ENCODE measurements at places on chromosomes 13 and 19.

GRCh38 chr19:1512671-1513498, at the start of gene ADAMTSL5:
Gene ADAMTSL5 (minus strand): TSS chr19:1513019. CDS start chr19:1510943, 2,076 bp downstream.
- DNase-seq, result peak; percentile 73

GRCh38 chr19:42255766-42256745, 1.1 kb upstream of the ERF start:
- DNase-seq, result no peak

DNA sequence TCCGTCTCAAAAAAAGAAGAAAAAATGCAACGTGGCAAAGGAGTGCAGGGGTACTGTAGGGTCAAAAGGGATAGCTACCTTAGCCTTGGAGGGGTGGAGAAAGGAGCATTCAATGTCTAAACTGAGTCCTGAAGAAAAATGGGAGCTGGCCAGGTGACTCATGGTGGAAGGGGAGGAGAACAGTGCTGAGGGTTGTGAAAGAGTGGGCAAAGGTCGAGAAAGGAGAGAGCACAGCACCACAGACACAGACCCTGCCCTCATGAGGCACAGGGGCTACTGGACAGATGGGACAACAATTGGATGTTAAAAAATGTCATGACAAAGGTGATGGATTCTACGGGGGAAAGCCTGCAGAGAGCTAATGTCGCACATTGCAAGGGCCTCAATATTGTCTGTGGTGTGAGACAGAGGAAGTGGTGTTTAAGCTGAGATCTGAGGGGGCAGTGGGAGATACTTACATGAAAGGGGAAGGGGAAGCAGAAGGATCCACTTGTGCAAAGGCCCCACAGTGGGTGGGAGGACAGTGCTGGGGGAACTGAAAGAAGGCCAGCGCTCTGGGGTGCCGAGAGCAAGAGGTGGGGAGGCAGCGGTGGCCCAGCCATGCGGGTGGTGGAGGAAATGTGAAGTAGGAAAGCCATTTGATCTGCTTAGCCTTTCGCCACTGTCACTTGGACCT, 42.9 kb upstream of the URAD start:
- DNase-seq, result no peak

- DNase-seq, result no peak
Measured at GRCh38 chr13:95880331-95880730, 172.9 kb downstream of the UGGT2 start.

DNA sequence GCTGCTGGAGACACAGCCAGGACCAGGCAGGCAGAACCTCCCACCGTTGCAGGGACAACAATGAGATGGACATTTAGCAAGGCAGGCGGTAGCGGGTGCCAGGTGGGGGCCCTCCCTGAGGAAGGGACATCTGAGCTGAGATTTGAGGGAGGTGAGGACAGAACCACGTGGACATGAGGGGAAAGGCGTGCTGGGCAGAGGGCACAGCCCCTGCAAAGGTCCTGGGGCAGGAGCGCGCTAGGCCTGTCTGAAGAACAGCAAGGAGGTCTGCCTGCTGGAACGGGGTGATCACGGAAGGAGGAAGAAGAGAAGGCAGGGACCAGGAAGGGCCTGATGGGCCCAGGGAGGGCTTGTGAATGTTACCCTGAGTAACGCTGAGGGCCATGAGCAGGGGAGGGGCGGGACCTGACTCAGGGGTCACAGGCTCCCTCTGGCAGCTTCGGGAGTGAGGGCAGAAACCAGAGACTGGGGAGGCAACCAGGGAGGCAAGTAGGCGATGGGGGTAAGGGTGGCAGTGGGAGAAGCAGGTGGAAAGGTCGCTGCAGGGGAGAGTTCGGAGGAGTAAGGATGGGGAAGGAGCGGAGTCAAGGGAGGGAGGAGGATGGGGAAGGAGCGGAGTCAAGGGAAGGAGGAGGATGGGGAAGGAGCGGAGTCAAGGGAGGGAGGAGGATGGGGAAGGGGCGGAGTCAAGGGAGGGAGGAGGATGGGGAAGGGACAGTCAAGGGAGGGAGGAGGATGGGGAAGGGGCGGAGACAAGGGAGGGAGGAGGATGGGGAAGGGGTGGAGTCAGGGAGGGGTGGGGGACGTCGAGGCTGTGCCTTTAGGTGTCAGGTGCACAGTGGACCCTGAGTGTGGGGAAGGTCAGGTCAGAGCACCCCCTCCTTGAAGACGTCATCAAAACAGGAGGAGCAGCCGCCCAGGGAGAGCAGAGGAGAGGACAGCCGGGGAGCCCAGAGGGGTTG, 15.7 kb upstream of the B3GNT3 start:
- no peak for DNase-seq

DNA sequence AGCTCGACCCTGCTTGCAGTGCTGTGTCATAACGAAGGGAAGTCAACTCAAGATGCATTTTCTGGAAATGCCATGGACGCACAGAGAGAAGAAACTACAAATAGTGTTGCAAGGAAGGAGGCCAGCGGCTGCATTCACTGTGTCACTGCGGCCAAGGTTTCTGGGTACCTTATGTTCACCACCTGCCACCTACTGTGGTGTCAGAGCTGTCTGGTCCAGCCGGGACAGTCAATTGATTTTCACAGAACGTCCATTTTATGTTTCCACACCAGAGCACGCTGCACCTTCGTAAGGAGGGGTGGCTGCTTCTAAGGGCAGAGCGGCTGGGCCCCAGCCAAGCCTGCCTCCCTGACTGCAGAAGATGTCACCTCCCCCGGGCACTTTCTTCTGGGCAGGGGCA, 17.7 kb downstream of the TSHZ3 start:
- DNase-seq, result no peak

GRCh38 chr13:40313269-40314200, 352.9 kb downstream of the FOXO1 start:
- DNase-seq, result no peak

GRCh38 chr13:98039964-98040363, 86.5 kb downstream of the IPO5 start:
- no peak for DNase-seq

DNA sequence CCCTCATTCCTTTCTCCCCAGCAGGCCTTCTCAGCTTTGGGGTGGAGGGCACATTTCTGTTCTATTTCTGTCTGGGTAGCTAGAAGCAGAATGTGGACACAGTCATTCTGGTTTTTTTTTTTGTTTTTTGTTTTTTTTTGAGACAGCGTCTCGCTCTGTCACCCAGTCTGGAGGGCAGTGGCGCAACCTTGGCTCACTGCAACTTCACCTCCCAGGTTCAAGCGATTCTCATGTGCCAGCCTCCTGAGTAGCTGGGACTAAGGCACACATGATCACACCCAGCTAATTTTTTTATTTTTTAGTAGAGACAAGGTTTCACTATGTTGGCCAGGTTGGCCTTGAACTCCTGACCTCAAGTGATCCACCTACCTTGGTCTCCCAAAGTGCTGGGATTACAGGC, 20.3 kb downstream of the CLPTM1 start:
- DNase-seq, result no peak
